SJSA1 (cell line): ENCODE measurements at places on chromosomes 6 and 20. TPM values are rescaled to one million over a fixed set of nuclear protein-coding genes. Genes with fewer than 3 reads are reported as not detected.

DNA sequence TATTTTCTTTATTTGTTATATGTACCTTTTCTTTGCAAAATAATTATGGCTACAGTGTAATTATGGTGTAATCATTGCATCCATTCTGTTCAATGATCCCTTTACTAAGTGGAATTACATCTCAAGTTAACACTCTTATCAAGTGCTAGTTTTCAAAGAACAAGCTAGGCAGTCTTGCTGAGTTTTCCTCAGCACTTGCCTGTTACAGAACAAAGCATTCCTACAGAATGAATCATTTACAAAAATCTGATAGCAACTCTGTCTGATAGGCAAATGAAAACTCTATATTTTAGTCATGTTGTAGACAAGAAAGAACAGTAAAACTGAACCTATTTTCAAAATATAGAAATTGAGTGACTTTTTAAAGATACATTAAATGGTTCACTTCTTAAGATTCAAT, 109.8 kb upstream of the POU3F2 start:
- no peaks in the 10 kb centered on the region for H3K4me1 ChIP-seq
- DNase-seq, result no peak
- H3K4me3 ChIP-seq, result no peak overlapping the region
- H3K36me3 ChIP-seq, result no peaks in the 10 kb centered on the region
- no peak overlapping the region for H3K27ac ChIP-seq

GRCh38 chr20:6566821-6567220, 200.7 kb upstream of the BMP2 start:
- H3K4me3 ChIP-seq, result no peak overlapping the region
- H3K4me1 ChIP-seq, result peaks cover 25% of the 10 kb centered on the region
- no peaks in the 10 kb centered on the region for H3K27me3 ChIP-seq
- no peaks in the 10 kb centered on the region for H3K36me3 ChIP-seq

DNA sequence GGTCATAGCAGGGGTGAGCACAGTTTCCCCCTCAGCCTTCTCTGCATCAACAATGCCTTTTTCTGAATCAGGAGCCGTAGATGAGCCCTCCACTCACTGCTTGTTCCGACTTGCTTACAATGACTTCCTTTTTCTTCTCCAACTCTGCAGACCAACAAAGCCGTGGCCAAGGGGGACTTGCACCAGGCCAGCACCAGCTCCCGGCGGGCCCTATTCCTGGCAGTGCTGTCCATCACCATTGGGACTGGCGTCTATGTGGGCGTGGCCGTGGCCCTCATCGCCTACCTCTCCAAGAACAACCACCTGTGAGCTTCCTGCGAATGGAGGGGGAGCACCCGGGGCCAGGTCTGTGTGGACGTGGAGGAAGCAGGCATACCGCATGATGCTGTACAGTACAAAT, 195.8 kb downstream of the SYNDIG1 start:
- DNase-seq, result no peak
- no peak overlapping the region for H3K4me3 ChIP-seq
- H3K36me3 ChIP-seq, result no peaks in the 10 kb centered on the region
- no peak overlapping the region for H3K27ac ChIP-seq
- peaks cover 12% of the 10 kb centered on the region for H3K4me1 ChIP-seq

DNA sequence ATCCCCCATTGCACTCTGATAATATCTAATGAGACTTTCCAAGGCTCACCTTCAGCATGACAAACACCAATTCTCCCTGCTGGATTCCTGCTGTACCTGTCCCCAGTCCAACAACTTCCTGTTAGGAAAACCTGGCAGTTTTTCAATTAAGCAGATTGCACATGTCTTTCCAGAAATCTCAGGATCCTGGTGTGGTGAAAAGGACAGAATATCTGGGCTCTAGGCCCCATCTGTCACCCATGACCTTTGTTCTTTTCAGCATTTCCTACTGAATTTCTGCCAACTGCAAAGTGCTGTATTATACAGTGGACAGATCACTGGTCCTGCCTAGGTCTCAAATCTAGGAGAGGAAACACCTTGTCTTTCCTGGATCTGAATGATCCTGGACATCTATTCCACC, 27.7 kb upstream of the DTNBP1 start:
- H3K36me3 ChIP-seq, result no peaks in the 10 kb centered on the region
- no peaks in the 10 kb centered on the region for H3K27me3 ChIP-seq
- H3K4me1 ChIP-seq, result 0 out of 2 replicates have a peak, but pooled peaks cover 3% of the 10 kb centered on the region
- no peak overlapping the region for H3K4me3 ChIP-seq
- DNase-seq, result no peak

The ZFP57 gene
- total RNA-seq, result not detected in 2 replicates

GRCh38 chr6:107121266-107121665, 6.0 kb upstream of the BEND3 start:
- DNase-seq, result no peak
- no peak overlapping the region for H3K4me3 ChIP-seq
- H3K27ac ChIP-seq, result no peak overlapping the region
- H3K36me3 ChIP-seq, result no peaks in the 10 kb centered on the region
- peaks cover 17% of the 10 kb centered on the region for H3K27me3 ChIP-seq

GRCh38 chr20:34269996-34270627, 28.9 kb downstream of the ASIP start:
- H3K27me3 ChIP-seq, result no peaks in the 10 kb centered on the region
- H3K4me1 ChIP-seq, result peaks cover 32% of the 10 kb centered on the region
- no peak overlapping the region for H3K4me3 ChIP-seq
- no peaks in the 10 kb centered on the region; the same call in 1 of the 2 replicates for H3K36me3 ChIP-seq
- no peak overlapping the region for H3K27ac ChIP-seq
- DNase-seq, result peak; percentile 44

GRCh38 chr20:32289661-32290431, 12.4 kb downstream of the KIF3B start:
- H3K4me1 ChIP-seq, result no peaks in the 10 kb centered on the region
- H3K36me3 ChIP-seq, result no peaks in the 10 kb centered on the region
- H3K27ac ChIP-seq, result no peak overlapping the region
- no peaks in the 10 kb centered on the region for H3K27me3 ChIP-seq

GRCh38 chr6:15502446-15503345, 160.1 kb downstream of the DTNBP1 start:
- no peaks in the 10 kb centered on the region for H3K27me3 ChIP-seq
- no peak overlapping the region for H3K4me3 ChIP-seq
- DNase-seq, result no peak
- H3K4me1 ChIP-seq, result peaks cover 12% of the 10 kb centered on the region
- no peak overlapping the region for H3K27ac ChIP-seq
- no peaks in the 10 kb centered on the region; the same call in 1 of the 2 replicates for H3K36me3 ChIP-seq

The UNC93A gene
- total RNA-seq, result not detected in 2 replicates

DNA sequence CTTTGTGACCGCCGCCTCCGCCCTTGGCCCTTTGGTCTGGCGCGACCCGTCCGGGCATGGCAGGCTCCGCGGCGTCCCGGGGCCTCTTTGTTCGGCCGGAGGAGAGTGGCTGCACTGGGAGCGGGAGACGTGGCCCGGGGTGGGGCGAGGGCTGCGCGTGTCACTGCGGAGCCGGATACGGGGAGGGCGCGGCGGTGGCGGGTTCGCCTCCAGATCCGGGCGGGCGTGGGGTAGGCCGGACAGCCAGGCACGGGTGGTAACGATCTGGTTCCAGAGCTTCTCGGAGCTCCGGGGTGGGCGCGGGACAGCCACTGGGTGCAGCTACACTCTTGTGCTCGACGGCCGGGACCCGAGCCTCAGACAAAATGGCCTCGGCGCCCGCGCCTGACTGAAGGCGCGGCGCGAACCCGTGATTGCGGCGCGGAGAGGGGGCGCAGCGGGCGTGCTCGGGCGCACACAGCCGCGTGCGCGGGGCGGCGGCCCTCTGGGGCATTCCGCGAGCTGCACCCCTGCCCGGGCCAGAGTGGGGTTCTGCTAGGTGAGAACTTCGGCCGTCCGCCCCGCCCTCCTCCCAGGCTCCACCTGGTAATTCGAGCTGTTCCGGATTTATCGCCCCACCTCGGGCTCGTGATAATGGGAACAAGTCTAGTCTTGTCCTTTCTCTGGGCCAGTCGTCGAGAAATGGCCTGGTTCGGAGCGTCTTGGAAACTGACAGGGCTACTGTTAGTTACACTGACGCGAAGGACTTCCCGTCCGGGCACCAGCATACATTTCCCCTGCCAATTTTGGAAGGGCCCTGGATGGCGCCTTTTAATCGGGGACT, 1.0 kb downstream of the LOC128125822 start:
- peaks cover 14% of the 10 kb centered on the region for H3K4me1 ChIP-seq
- H3K36me3 ChIP-seq, result peaks cover 37% of the 10 kb centered on the region
- no peaks in the 10 kb centered on the region for H3K27me3 ChIP-seq
- peak overlapping the region; percentile 92 for H3K4me3 ChIP-seq
- peak overlapping the region; percentile 91 for H3K27ac ChIP-seq
- peak; percentile 63 for DNase-seq

DNA sequence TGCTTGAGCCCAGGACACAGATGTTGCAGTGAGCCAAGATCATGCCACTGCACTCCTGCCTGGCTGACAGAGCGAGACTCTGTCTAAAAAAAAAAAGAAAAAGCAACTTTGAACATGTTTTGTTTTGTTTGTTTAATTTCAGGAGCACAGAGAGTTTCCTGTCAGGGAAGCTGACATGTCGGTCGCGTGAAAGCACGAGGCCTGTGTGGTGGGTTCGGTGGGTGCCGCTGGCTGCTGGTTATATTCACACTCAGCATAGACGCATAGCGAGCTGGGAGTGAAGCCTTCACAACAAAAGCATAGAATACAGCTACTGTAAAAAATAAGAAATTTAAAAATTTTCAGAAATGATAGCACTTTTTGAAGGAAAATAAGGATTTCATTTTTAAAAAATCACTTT, 14.5 kb downstream of the MTG2 start:
- no peaks in the 10 kb centered on the region for H3K4me1 ChIP-seq
- H3K27me3 ChIP-seq, result no peaks in the 10 kb centered on the region
- H3K27ac ChIP-seq, result no peak overlapping the region
- peaks cover 58% of the 10 kb centered on the region for H3K36me3 ChIP-seq

DNA sequence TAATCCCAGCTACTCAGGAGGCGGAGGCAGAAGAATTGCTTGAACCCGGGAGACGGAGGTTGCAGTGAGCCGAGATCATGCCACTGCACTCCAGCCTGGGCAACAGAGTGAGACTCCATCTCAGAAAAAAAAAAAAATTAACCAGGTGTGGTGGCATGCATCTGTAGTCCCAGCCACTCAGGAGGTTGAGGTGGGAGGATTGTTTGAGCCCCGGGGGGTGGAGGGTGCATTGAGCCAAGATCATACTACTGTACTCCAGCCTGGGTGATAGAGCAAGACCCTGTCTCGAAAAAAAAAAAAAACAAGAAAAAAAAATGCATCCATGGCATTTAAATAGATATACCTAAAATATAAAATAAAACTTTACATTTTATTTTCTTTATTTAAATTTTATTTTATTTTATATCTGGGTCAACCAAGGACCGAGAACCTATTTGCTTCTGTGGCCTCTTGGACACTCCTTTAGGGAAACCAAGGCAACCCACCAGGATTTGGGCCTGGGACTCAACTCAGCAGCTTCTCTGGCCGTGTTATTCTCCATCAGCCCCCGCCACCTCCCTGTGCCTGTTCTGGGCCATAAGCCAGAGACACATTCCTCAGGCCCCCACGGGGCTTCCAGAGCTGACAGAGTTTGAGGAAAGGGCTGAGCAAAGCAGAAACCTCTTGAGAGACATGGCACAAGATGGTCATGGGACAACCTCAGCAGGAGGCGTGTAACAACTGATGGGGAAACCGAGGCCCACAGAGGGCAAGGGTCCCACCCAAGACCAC, 6.2 kb downstream of the SNTA1 start:
- H3K4me3 ChIP-seq, result no peak overlapping the region
- H3K27ac ChIP-seq, result no peak overlapping the region
- H3K36me3 ChIP-seq, result peaks cover 12% of the 10 kb centered on the region
- no peaks in the 10 kb centered on the region for H3K27me3 ChIP-seq
- H3K4me1 ChIP-seq, result no peaks in the 10 kb centered on the region; the same call in 1 of the 2 replicates

The IDH3B gene
- 161 and 211 TPM in 2 replicates for total RNA-seq

The CRYBG1 gene
- 6.4 and 10.1 TPM in 2 replicates for total RNA-seq

DNA sequence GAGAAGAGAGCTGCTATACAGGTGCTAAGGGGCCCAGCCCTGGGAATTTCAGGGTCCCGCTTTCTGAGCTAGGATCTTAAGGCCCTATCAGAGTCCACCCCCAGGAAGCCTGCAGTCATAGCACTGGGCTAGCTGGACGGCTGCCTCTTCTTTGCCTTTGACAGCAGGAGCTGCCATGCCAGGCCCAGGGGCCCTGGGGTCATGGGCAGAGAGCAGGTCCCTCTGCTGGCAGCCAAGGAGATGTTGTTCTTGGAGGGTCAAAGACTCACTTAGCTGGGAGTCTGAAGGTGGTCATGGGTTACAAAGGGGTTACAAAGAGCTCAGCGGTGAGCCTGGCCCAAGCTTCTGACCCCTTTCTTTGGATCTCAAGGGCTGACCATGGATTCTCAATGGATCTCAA, 52.7 kb downstream of the RPP21 start:
- H3K27me3 ChIP-seq, result peaks cover 28% of the 10 kb centered on the region
- H3K4me1 ChIP-seq, result no peaks in the 10 kb centered on the region
- no peak overlapping the region for H3K4me3 ChIP-seq
- DNase-seq, result no peak
- H3K36me3 ChIP-seq, result no peaks in the 10 kb centered on the region

The KIF6 gene
- total RNA-seq, result not detected in 2 replicates

The PRL gene
- not detected in 2 replicates for total RNA-seq

The HLA-DPB1 gene
- not detected in 2 replicates for total RNA-seq

DNA sequence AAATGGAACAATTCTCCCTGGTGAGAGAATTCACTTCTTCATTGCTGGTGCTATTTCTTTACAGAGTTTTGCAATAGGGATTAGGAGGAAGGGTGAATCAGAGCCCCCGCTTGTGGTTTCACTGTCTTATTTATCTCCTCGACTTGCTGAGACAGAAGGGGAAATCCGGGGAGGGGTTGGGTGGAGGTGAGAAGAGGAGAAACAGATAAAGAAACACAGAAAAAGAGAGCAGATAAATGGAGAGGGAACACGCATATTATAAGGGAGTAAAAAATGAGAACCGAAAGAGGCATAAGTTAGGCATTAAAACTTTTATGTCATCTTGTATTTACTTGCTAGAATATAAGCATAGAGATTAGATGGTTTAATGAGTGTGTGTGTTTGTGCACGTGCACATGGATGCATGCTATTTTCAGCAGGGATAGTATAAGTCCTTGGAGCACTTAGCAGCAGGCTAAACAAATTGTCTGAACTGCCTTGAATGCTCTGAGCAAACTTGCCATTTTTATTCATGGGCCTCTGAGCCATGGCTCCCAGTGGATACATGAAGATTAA, 105.0 kb downstream of the OLIG3 start:
- no peak overlapping the region for H3K27ac ChIP-seq
- H3K27me3 ChIP-seq, result no peaks in the 10 kb centered on the region
- H3K4me1 ChIP-seq, result no peaks in the 10 kb centered on the region
- H3K36me3 ChIP-seq, result no peaks in the 10 kb centered on the region
- H3K4me3 ChIP-seq, result no peak overlapping the region
- DNase-seq, result no peak
